Stimulated activated CD4-positive, alpha-beta T cell treated with anti-CD3 and anti-CD28 coated beads, Interleukin-12 subunit alpha, Interleukin-12 subunit beta, amount 100 ng/mL, for 24 hours (primary cell): ENCODE measurements at places on chromosomes 6 and 20.

GRCh38 chr6:26286168-26286877, 78.7 kb upstream of the BTN3A2 start:
- DNase-seq: no peak

DNA sequence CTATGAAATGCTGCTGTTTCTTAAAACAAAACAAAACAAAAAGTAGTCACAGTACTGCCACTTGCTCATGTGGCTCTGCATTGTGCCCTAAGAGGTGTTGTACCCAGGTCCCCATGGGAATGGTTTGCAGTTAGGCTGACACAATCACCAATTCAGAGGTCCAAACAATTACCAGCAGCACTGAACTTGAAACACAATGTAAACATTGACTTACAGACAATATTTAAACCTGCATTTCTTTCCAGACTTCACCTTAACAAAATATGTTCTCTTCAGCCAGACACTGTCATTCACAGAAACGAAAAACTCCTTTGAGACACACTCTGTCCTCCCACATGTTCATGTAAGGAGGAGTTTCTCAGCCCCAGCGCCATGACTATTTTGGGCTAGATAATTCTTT, 206.8 kb upstream of the ARG1 start:
- no peak for DNase-seq

- DNase-seq: no peak
These were observed 12.5 kb downstream of the CASP8AP2 start for GRCh38 chr6:89842228-89842627.

DNA sequence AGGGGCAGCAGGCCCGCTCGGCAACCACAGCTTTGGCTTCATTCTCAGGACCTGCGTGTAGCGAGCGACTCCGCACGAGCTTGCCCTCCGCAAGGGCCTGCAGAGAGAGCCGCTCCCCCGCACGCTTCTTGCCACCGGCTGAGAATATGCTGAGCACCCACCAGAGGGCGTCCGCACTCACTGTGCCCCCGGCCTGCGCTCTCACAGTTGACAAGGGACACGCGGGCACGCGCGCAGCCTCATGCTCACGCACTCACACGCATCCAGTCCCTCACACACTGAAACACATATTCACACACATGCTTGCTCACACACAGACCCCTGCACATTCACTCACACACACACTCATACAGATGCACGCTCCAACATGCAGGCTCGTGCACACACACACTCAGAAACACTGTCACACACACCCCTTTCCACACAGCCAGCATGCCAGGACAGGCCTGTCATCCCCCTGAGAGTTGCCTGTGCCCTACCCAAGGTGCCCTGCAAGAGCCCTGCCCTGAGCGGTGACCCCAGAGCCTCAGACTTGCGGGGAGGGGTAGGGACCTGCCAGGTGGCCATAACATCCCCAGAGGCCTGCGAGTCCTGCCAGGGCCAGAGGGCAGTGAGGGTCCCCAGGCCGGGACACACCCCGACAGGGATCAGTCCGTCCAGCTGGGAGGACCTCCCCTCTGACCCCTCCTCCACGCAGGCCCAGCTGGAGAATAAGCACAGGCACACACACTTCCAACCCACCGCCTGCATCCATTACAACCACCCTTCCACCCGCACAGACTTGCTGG, 174.1 kb downstream of the BMP7 start:
- peak; percentile 21 for DNase-seq

DNA sequence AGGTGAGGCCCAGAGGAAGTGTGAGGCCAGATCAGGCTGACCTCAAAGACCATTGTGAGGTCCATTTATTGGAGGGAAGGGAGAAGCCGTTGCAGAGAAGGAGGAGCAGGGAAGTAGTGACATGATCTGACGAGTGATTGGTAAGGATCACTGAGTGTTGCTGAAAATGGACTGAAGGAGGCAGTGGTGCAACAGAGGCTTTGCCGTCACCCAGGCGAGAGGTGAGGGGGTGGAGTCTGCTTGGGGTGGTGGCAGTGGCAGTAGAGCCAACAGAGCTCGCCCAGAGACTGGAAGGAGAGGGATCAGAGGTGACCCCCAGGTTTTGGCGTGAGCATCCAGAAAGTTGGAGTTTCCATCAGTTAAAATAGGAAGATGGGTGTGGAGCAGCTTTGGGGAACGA, 67.9 kb upstream of the CLDN20 start:
- no peak for DNase-seq

- no peak for DNase-seq
These were observed 470.6 kb upstream of the ARID1B start for GRCh38 chr6:156306531-156306930.

DNA sequence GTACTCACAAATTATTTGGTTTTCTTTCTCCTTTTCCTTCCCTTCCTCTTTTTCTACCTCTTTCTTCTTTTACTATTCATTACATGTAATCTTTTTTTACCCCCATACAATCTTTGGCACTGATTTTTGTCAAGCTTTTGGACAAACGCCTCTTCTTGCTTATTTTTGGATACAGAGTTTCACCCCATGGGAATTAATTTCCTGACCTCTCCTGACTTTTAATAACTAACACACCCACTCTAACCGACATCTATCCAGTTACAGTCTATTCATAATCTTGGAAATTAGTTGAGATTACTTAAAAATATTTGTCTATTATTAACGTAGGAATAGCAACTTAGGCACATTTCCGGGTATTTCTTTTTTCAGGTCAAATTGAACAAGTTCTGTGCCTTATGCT, 101.2 kb downstream of the HDGFL1 start:
- DNase-seq: no peak

GRCh38 chr6:27149150-27149549, 98.4 kb upstream of the PRSS16 start:
- no peak for DNase-seq

- no peak for DNase-seq
These were observed 70.8 kb upstream of the DYNLRB1 start for GRCh38 chr20:34445177-34446065.

GRCh38 chr6:47344022-47344421, 34.3 kb upstream of the TNFRSF21 start:
- DNase-seq: no peak

- no peak for DNase-seq
These were observed 48.0 kb downstream of the NFATC2 start for GRCh38 chr20:51494241-51495110.
